HT-29 (cell line): ENCODE measurements at places on chromosomes 1 and 21.
A peak's percentile ranks its signal among the peaks of the same experiment; 100 is the strongest.

- no peak for DNase-seq
These were observed 4.3 kb upstream of the IKBKE start for GRCh38 chr1:206465951-206466350.

DNA sequence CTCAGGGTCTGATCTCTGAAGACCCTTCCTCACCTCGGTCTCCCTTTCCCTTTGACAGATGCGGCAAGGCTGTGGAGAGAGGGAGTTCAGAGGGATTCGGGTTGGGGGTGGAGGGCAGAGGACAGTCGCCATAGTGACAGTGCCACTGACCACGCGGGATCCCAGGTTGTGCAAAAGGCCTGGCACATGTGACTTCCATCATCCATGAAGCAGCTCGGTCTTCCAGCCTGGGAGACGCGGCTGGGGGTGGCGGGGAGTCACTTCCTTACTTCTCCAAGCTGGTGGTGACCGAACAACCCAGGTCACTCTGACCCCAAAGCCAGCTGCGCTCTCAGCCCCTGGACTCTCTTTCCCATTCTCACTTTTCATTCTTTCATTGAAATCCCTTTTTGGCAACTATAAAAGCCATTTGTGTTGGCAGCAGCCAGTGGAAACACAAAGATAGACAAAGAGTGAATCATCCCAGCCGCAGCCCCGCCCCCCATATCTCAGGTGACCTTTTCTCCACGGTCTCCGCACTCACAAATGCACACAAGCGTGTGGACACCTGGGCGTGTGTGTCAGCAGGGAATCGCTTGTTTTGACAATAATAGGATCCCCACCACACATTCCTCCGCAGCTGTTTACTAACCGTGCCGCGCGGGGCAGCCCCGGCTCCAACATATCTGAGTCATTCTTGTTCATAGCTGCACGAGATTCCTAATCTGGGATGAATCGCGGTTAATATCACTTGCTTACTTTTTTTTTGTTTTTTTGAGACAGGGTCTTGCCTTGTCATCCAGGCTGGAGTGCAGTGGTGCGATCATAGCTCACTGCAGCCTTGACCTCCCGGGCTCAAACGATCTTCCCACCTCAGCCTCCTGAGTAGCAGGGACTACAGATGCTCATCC is 68.3 kb downstream of the DHRS3 start:
- peak; percentile 86 for DNase-seq

- no peak for DNase-seq
These were observed 12.9 kb upstream of the LELP1 start for GRCh38 chr1:153190373-153190772.

DNA sequence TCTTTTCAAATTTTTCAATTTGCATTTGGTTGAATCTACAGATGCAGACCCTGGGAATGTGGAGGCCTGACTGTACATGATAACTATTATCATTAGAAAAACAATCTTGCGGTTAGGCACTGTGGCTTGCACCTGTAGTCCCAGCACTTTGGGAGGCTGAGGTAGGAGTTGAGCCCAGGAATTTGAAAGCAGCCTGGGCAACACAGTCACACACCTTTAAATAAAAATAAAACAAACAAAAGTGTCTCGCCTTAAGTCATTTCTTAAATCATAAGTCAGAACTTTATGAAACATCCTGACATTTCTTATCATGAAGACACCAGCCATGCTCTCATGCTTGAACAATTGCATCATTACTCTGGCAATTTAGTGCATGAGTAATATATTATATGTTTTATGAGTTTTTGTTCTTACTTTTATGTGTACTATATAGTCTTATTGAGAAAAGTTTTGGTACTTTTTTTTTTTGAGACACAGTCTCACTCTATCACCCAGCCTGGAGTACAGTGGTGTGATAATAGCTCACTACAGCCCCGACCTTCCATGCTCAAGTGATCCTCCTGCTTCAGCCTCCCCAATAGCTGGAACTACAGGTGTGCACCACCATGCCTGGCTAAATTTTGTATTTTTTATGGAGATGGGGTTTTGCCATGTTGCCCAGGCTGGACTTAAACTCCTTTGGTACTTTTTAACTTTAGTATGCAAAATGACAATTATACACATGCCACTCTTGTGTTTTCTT is 7.8 kb downstream of the TBX19 start:
- DNase-seq = no peak

GRCh38 chr1:3614755-3615742 is 3.7 kb upstream of the MEGF6 start:
- peak; percentile 48 for DNase-seq

- DNase-seq = no peak
These were observed 2.5 kb downstream of the INKA2 start for GRCh38 chr1:111736548-111737215.

DNA sequence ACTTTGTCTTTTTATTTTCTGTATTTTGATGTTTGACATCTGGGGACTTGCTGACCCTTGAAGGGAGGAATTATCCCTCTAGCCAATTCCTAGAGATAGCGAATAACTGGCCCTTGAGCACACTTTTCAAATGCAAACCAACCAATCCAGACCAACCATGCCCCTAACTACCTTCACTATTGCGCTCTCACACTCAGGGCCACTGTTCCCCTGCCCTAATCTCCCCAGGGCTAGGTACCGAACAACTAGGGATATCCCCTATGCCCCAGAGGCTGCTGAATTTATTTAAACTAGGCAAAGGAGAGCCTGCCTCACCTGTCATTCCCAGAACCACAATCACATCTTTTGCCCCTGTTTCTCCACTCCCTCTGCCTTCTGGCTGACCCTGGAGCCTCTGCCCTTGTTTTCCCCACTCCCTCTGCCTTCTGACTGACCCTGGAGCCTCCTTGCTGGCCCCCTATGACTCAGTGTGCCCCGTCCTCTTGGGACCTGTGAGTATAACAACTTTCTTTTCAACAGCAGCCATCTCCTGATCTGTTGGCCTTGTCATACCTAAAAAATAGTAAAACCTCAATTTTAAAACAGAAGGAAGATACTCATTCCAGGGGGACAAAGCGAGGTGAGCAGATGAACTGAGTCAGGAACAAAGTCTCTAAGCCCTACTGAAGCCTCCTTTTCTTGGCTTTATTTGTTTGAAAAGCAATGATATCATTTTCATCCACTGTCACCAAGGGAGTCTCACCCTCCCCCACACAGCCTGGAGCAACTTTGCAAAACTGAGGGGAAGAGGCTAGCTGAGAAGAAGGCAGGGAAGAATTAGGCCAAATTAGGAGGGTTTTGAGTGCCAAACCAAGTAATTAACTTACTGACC is 115.5 kb downstream of the NMNAT2 start:
- no peak for DNase-seq
